ENCODE measurements at places on chromosomes 5 and 9.

DNA sequence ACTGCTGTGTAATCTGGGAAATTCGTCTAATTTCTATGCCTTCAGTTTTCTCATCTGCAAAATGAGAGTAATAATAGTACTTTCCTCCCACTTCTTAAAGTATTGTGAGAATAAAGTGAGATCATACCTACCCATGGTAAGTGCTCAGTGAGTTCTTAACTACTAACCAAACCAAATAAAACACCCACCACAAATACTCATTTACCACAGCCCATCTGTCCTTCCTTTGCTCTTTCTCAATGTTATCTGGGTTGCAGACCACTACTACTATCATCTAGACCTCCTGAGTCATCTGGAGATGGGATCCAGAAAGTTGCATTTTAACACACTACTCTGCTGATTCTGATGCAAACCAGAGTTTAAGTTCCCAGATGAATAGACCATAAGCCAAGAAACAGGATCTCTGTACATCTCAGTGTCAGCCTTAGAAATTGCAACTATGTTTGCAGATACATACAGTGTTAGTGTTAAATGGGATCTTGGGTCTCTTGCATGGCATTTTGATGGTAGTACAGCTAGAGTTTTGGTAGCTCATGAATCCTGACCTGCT, 105.4 kb upstream of the ATP10B start:
- no peak for DNase-seq

DNA sequence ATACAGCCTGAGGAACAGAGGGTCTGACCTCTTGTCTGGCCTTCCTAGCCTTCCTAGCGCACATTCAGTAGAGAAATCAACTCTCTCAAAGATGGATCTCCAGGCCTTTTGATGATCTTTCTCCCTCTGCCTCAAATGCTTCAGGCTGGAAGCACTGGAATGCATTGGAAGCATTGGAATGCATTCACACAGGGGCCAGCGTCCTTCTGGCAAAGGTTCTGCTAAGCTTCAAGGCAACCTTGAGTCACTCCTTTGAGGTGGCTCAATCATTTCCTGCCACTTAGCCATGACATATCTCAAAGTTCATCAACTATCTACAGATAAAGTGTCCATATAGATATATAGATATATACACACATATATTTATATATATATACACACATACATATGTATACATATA, 42.9 kb downstream of the OR2K2 start:
- no peak for DNase-seq

GRCh38 chr9:120944434-120944843, 17.8 kb upstream of the TRAF1 start:
- no peak for DNase-seq

GRCh38 chr5:60826653-60827052, 17.4 kb downstream of the ELOVL7 start:
- DNase-seq: no peak

DNA sequence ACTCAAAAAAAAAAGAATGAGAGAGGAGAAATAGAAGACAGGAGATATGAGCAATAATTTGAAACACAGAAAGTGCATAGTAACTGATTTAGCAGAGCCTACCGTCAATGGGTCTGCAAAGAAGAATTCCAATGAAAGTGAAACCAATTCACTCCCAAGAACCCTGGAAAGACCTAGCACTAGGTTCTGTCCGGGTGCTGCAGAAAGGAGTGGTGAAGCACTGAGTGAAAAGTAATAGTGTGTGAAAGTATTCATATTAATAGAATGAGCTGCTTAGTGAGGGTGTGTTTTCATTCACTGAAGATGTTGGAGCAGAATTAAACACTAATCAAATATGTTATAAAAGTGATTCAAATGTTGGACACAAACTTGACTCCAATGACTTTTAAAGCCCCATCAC, 51.3 kb upstream of the SLC30A5 start:
- no peak for DNase-seq

DNA sequence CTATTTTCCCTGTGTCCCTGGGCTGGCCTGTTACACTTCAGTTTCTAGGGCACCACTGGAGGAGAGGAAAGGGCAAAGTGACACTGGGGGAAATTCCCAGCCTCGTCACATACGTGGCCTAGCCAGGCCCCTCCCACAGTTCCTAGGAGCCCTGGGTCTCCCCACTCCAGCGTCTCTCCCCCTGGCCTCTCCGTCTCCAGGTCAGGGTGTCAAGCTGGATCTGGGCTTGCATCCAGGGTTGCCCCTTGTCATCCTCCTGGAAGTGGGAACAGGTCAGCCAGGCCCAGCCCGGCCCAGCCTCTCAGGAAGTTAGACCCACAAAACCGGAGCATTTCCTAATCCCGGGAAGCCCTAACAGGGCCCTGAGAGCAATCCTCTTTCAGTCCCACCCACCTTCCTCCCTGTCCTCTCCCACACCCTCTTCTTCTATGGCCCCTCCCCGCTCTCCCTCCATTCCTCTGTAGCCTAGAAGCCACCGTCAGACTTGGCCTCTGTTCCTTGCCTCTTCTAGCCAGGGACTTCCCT, 4.7 kb upstream of the TNIP1 start:
- no peak for DNase-seq

GRCh38 chr5:3268760-3269330, 326.8 kb upstream of the IRX1 start:
- no peak for DNase-seq

DNA sequence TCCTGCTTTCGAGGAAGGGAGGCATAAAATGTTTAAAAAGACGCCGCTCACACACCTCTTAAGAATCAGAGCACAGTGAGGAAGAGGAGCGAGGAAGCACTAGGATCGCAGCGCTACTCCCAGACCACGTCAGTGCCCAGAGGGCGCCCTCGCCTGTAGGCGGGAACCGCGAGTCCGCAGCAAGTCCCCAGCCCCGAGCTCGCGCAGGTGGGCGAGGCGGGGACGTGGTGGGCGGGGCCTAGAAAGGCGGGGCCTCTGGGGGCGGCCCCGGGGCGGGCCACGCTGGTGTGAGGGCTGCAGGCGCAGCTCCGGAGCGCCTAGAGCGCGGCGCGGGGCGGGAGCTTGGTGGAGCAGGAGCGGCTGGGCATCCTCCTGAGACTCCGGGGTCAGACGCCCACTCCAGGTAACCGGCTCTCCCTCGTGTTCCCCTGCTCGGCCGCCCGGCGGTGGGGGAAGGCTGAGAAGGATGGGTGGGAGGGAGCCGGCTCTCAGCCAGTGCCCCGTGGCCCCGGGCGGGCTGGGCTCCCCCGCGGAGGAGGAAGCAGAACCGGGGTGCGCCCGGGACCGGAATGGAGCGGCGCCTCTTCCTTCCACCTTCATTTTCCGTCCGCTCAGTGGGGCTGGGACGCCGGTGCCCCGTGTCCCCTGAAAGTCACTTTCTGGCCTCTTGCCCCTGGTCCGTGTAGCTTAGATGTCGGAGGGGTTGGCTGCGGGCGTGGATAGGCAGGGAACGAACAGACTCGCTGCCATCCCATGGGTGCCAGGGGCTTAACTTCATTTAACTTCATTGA, at the start of gene GCNT1:
TSS of gene GCNT1 (plus strand) at position 280 of the 791 bp plus-strand sequence. CDS start 43,200 bp downstream, outside the sequence.
- peak; percentile 24 for DNase-seq

GRCh38 chr5:91052977-91053740, 330.0 kb downstream of the ARRDC3 start:
- peak; percentile 49 for DNase-seq

DNA sequence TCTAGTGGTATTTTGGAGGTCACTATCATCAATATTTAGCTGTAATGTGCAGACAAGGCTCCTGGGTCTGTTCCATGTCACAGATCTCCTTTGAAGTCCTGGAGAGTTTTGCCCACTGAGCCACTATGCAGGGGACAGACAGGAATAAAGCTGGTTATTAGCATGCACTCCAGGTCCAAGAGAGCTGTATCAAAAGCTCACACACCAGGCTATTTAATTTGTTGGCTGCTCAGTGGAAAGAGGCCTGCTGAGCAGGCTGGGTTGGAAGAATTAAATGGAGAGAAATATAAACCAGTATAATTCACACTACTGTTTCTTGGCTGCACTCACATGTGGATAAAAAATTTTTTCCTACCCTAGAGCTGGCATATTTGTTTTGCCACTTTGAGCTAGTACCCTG, 113.8 kb upstream of the TAF11L2 start:
- DNase-seq: no peak

DNA sequence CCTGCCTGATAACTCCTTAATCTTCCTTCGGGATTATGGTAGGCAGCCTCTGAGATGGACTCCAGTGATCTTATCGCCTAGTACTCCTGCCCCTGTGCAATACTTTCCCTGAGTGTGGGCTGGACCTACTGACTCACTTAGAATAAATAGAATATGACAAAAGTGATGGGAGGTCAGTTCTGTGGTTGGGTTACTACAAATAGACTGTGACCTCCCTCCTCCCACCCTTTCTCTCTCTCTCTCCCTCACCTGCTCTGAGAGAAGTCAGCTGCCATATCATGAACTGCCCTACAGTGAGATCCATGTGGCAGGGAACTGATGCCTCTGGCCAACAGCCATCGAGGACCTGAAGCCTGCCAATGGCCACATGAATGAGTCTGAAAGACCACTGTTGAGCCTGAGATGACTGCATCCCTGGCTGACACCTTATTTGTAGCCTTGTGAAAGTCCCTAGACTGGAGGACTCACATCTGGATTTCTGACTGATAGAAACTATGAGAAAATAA, 31.7 kb downstream of the NRG2 start:
- DNase-seq: no peak

DNA sequence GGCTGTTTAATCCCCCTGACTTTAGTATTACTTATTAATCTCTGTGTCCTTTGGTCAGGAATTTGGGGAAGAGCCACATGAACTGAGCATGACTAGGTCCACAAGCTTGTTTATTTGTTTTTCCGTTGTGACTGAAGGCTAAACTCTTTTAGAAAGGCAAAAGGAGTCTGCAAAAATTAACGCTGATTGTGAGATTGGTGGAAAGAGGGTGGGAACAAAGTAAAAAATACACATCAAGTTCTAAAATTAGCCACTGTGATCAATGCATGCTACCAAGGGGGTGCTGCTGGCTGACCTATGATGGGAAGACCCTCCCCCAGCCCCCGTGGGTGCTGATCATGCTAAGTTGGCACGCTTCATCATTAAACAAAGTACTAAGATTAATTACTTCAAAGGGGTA, 356.8 kb downstream of the ADGRV1 start:
- no peak for DNase-seq

DNA sequence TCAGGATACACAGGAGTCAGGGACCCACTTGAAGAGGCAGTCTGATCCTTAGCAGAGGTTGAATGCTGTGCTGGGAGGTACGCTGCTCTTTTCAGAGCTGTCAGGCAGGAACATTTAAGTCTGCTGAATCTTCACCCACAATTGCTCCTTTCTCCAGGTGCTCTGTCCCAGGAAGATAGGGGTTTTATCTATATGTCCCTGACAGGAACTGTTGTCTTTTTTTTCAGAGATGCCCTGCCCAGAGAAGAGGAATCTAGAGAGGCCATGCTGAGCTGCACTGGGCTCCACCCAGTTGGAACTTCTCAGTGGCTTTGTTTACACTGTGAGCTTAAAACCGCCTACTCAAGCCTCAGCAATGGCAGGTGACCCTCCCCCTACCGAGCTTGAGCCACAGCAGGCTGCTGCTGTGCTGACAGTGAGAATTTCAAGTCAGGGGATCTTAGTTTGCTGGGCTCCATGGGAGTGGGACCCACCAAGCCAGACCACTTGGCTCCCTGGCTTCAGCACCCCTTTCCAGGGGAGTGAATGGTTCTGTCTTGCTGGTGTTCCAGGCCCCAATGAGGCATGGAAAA, 169.0 kb downstream of the FBXL17 start:
- no peak for DNase-seq

DNA sequence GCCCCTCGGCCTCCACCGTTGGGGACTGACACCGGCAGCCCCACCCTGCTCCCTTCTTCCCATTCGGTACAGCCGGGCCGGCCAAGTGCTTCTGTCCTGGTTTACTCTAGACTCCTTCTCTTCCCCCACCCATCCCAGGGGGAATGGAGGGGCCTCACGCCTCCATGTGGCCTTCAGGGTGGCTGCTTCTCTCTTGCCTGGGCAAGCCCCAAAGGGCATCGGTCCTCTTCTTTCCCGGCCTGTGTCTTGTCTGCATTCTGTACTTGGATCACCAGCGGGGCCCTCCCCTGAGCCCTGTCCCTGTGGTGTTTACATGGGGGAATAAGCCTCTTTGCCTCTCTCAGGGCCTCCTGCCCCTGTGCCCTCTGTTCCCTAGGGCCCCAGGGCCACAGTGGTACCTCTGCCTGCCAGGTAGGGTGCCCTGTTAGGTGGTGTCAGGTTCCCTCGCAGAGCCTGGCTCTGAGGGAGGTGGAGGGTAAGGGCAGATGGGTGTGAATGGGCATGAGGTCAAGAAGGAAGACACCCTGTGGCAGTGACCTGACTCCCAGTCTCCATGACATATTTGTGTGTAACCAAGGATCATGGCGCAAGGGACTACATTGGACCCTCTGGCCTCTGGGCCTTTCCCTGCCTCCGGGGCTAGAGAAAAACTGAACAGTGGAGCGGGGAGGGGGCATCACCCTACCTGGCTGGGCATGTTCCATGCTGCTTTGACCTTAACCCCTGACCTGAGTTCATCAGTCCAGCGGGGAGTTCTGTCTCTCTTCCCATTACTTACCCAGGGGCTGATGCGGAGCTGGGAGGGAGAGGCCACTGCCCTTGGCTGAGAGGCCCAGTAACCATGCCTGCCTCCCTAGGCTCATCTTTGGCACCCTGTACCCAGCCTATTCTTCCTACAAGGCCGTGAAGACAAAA, 1.6 kb downstream of the REEP2 start:
- no peak for DNase-seq

GRCh38 chr5:150449517-150450339, at the start of gene RPS14:
Gene RPS14 (minus strand): TSS chr5:150449739. CDS start chr5:150447733, 2,006 bp downstream.
- DNase-seq: peak; percentile 95

GRCh38 chr9:89116064-89116804, 62.4 kb downstream of the SHC3 start:
- no peak for DNase-seq

DNA sequence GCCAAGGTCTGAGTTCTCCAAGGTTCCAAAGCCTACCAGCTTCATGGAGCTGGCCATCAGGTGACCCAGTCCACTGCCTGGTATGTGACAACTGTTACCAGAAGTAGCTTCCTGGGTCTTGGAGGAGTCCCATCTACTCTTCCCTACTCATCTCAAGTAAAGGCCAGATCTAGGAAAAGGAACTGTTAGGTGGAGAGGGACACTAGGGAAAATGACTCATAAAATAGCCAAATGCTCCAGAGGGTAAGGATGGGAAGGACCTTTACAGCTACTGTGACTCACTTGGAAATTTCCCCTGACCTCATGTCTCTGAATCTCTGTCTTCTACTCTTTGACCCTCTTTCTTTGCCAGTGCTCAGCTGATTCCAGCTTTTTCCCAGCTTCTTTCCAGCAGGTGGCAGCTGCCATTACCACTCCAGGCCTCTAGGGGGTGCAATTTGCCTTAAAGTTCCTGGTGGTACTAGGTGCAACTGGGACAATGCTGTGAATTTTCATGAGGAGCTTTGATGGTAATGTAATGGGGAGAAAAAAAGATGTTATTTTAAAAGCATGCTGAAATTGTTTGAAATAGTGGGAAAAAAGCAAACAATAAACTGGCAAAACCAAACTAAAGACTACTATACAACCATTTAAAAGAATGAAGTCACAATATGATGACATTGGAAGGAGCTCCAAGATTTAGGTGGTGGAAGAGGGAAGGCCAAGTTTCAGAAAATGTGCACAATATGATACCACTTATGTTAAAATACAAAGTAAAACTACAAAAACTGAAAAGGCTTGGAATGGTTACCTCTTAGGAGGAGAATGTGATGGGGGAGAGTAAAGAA, 27.1 kb upstream of the MYORG start:
- peak; percentile 28 for DNase-seq

Data from skin of body (tissue), 3 donors.